ENCODE measurements at places on chromosomes 4 and X. TPM values are rescaled to one million over a fixed set of nuclear protein-coding genes. Genes with fewer than 3 reads are reported as not detected.

DNA sequence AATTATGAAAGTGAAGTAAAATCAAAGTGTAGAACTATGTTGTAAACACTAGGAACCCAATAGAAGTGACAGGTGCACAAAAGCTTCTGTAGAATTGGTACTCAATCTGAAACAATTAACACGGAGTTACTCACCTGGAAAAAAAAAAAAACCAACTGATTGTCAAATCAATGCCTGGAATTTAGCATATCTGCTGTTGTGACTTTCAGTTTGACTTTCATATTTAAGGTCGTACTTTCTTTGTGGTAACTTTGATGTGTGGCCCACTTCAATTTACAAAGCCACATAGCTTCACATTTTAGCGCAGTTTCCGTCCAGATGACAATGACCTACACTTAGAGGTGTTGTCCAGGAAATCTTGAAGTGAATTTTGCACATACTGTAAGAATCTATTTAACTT is 1124.9 kb downstream of the STIM2 start:
- DNase-seq: no peak

GRCh38 chrX:16123222-16123786 is at the start of gene GRPR:
GRPR (plus strand) TSS chrX:16123565; CDS start chrX:16123954, 389 bp downstream.
- DNase-seq: peak; percentile 67

- DNase-seq: no peak
Measured at GRCh38 chr4:7922466-7922865, 17.2 kb downstream of the AFAP1 start.

- no peak for DNase-seq
Measured at GRCh38 chr4:160142579-160142978, 1039.7 kb downstream of the RAPGEF2 start.

GRCh38 chr4:153238135-153238919 is 34.1 kb downstream of the TRIM2 start:
- DNase-seq: no peak

DNA sequence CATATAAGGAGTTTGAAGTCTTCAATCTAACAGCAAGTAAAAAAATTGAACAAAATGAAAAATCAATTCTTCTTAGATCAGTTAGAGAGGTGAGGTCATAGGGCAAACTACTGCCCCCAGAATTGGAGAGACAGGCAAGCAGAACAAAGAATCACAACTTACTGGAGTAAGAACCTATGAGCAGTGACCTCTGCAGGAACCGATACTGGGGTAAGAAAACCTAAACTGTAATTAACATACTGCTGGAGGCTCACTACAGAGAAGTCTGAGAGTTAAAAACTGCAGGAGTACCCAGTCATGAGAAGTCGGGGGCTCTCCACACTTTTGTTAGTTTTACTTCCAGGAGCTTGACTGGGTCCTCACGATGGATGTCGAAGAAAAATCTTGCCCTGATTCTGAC is 16.0 kb downstream of the CLDN22 start:
- DNase-seq: no peak

- no peak for DNase-seq
Measured at GRCh38 chr4:42673082-42673425, 16.1 kb upstream of the ATP8A1 start.

GRCh38 chr4:121255986-121256750 is 92.0 kb upstream of the TNIP3 start:
- no peak for DNase-seq

DNA sequence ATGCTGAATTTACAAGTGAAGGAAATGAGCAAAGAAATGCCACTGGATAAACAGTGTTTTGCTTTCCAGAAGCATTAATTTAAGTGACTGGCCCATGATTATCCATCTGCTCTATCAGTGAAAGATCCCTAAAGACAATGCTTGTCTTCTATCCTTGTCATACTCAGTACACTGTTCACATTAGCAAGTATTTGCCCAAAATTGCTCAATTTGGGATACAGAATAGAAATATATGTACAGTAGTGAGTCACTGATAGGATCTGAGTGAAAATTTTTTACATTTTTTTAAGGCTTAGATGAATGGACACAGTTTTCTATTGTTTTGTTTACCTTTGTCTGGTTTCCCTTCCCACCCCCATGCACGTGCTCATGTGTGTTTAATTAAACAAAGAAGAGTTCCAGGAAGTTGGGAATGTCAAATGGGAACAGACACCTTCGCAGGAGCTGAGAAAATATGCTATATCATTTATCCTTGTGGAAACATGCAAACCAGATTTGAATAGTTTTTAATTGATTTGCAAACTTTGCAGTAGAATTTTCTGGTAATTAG is 656.3 kb downstream of the RPA4 start:
- DNase-seq: no peak

GRCh38 chr4:92303621-92304027 is at the start of gene GRID2:
GRID2 (plus strand) TSS chr4:92303966.
- DNase-seq: no peak

DNA sequence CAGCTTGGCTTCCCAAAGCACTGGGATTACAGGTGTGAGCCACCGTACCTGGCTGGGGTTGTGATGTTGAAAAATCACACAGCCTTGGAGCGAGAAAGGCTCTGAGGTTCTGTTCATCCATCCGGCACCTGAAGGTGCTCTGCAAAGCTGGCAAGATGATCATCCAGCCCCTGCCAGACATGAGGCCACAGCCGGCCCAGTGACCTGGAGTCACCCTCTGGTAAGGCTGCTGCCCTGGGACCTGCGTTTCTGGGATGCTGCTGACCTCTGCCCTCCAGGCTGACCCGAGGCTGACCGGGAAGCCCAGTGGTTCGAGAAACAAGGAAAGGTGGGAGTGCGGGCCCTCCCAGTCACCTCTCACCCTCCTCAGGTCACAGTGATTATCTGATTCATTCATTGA is 13.5 kb upstream of the WFS1 start:
- no peak for DNase-seq

DNA sequence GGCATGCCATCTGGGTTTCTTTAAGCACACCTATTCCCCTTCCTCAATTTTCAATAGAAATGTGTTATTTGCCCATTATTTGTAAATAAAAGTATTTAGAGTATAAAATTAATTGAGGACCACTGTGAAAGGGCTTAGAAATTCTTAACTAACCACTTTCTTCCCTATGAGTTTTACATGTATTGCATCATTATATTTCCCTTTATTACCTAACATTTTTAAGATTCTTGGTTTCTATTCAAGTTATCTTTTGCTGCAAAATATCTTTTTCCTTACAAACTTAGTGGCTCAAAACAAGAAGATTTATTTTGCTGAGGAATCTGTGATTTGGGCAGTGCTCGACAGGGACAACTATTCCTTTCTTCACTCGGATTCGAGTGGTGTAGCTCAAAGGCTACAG is 40.5 kb downstream of the GRID2 start:
- no peak for DNase-seq

DNA sequence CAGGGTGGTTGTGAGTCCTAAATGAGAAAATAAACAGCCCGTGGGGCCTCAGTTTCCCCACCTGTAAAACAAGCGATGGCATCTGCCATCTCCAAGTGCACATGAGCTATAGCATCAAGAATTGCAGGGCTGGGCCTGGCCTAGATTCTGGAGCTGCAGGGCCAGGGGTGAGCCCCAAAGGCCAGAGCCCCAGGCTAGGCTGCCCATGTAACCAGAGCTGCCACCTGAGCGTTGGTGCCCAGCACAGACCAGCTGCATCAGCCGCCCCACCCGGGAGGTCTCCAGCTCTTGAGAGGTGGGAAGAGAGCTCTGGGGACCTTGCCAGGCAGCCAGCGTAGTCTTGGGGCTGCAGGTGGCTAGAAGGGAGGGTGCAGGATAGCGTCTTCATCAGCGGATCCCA is 27.0 kb upstream of the GPR78 start:
- no peak for DNase-seq

DNA sequence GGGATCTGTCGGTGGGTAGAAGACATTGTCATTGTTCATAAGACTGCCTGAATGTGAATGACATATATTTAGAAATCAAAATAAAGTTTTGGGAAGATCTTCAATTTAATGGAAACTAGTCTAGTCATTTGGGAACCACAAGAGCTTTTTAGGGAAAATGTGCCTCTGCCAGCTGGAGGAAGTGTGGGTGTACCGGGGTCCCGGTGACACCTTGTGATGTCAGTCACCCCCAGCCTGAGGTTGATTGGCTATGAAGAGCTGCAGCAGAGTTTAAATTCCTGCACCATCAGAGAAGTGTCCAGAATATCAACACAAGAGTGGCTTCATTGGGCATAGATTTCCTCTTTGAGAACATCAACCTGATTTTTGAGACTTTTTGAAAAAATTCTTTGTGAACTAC is at the start of gene DMP1:
TSS of gene DMP1 (plus strand) at position 301 of the 400 bp plus-strand sequence. CDS start 6,213 bp downstream, outside the sequence.
- no peak for DNase-seq

DNA sequence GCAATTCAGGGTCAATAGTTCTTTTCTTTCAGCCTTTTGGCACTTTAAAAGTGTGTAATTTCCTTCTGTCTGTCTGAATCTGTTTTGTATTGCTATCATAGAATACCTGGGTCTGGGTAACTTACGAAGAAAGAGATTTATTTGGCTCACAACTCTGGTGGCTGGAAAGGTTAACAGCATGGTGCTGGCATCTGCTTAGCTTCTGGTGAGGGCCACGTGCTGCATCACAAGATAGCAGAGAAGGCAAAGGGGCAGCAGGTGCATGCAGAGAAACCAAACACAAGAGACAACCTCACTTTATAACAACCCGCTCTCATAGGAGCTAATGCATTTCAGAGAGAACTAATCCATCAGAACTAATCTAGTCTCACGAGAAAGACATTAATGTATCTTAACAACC is 18.8 kb downstream of the RGN start:
- no peak for DNase-seq

- no peak for DNase-seq
Measured at GRCh38 chr4:85760511-85760910, 285.6 kb downstream of the ARHGAP24 start.

DNA sequence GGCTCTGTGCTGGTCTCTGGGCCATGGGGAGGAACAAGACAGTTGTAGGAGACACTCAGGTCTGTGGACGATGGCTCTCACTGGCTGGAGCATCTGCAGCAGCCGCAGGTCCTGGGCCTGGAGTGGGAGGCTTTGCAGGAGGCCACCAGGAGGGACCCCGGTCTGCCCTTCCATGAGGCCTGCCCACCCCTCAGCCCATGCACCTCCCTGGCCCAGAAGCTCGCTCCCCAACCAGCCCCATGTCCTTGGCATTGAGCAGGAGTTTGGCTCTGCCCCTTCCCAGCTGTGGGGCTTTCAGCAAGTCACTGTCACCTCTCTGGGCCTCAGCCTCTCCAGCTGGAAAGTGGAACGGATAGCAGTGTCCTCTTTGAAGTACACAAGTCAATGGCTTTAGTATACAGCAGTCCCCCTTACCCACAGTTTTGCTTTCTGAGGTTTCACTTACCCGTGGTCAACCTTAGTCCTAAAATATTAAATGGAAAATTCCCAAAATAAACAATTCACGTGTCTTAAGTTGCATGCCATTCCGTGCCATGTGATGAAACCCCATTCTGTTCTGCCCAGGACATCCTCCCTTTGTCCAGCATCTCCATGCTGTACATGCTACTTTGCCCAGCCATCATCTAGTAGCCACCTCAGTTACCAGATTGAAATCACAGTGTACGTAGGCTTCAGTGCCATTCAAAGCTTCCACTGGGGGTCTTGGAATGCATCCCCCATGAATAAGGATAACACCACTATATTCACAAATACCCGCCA is 104.0 kb downstream of the CPZ start:
- no peak for DNase-seq

GRCh38 chr4:108890484-108890881 is 127.6 kb upstream of the ETNPPL start:
- no peak for DNase-seq

- DNase-seq: no peak
Measured at GRCh38 chr4:184795214-184795844, 30.4 kb downstream of the ACSL1 start.

GRCh38 chrX:13360146-13360545 is 40.3 kb upstream of the ATXN3L start:
- DNase-seq: no peak

DNA sequence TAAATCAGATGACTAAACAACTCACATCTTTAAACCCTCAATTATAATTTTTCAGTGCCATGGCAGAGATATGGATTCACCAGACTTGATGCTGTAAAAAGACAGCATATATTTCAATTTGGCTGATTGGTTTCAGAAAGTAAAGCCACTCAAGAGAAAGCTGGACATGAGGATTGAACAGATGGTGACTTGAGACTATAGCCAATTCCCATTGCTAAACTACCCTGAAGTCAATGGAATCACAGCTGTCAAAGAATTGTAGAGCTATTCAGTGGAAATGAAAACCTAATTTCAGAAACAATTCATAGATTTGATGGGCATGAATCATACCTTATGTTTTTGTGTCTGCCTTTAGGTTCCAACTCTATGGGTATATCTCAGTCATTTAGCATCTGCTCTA is 510.6 kb upstream of the BOD1L1 start:
- DNase-seq: no peak

DNA sequence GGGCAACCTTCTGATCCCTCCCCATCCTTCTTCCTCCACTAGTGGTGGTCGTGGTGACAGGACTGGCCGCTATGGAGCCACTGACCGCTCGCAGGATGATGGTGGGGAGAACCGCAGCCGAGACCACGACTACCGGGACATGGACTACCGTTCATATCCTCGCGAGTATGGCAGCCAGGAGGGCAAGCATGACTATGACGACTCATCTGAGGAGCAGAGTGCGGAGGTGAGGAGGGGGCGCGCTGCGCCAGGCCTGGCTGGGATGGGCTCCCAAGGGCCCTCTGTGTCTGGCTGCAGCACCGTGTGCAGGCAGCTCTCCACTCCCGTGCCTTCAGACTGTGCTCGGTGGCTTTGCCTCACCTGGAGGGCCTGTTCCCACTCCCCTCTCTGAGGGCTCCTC is 24.3 kb downstream of the RBM10 start:
- no peak for DNase-seq

GRCh38 chr4:104818579-104818978 is 323.9 kb upstream of the CXXC4 start:
- no peak for DNase-seq

- no peak for DNase-seq
Measured at GRCh38 chr4:70687392-70687791, 940 bp upstream of the UTP3 start.

DNA sequence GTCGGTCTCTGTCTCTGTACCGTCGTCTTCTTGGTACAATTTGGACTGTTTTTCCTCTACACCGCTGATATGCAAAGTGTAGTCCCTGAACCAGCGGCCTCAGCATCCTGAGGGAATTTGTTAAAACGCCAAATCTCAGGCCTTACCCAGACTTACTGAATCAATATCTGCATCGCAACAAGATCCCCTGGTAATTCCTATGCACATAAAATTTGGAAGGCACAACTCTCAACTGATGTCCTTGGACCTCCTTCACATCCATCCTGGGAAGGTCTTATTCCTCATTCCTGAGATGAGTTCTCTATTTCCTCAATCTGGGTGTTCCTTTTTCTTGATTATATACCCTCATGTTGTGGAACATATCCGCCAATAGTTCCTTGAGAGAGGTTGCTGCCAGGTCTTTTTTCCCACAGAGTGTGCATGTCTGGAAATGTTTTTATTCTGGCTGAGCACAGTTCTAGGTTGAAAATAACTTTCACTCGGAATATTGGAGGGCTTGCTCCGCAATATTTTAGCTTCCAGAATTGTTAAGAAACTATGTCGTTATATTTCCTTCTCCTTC is 738 bp upstream of the HPF1 start:
- DNase-seq: no peak

PIGA gene
- total RNA-seq: 9.8 TPM

PLP1 gene
- 2.2 TPM for total RNA-seq

PRR27 gene
- total RNA-seq: not detected

FGFRL1 gene
- 19.8 TPM for total RNA-seq

DUSP21 gene
- not detected for total RNA-seq

PRDM5 gene
- 14.4 TPM for total RNA-seq

CHRDL1 gene
- total RNA-seq: 396 TPM

PNMA6A gene
- total RNA-seq: 0.33 TPM

BRS3 gene
- total RNA-seq: not detected

PAGE2 gene
- not detected for total RNA-seq
